ENCODE measurements at places on chromosomes 1 and 21.

DNA sequence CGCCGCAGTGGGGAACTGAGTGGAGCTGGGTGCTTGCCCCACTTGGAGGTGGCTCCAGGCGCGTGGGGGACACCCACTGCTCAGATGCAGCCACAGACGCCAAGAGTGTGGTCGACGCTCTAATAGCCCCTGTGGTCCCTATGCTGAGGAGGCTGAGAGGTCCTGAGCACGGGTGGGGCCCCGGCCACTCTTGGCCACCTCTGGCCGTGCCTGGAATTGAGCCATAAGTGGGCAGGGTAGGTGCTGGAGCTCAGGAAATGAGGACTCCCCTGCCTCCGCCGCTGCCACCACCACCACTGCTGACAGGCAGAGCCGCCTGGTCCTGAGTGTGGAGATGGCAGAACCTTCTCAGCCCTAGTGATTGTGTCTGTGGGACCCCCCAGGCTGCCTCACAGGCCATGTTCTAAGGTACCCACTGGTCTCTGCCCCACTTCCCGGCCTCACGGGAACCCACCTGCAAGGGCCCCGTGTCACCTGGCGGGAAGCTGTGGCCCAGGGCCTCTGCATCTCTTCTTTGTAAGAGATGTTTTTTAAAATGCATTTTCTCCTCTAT lies 34.6 kb upstream of the DIP2A start:
- DNase-seq: peak; percentile 37

DNA sequence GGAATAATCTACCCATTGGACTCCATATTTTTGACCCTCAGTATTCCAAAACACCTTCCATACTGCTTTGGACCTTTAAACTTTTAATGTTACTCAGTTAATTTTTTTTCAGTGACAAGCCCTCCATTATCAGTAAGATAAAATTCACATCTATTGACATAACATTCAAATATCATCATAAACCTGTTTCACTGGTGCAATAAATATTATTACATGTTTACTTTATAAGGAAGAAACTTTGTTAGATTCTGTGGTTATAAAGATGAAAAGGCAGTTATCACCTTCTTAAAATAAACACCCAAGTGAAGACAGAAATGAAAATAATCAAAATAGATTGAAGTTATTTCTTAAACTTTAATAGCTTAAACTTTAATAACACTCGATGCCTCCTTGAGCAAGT lies 758.5 kb upstream of the ADGRL2 start:
- no peak for DNase-seq

DNA sequence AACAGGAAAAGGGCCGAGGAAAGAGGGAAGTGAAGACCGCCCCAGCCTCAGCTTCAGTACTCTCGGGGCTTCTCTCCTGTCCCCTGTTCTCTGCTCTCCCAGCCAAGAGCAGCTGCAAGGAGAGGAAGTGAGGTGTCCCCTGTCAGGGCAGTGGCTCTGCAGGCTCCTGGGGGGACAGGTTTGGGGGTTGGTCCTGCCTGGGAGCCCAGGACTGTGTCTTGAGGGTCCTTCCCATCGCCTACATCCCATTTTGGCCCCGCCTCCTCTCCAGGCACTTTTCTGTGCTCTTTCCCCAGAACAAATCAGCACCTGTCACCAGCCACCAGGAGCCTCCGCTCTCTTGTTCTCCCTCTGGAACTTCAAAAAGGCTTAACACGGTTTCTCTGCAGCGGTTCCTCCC lies 82.6 kb downstream of the VWA5B1 start:
- DNase-seq: no peak

- DNase-seq: peak; percentile 31
Observed at GRCh38 chr21:33434770-33435360, 31.7 kb downstream of the IFNGR2 start.

GRCh38 chr1:228339059-228339704 lies 67.5 kb downstream of the TRIM11 start:
- no peak for DNase-seq

DNA sequence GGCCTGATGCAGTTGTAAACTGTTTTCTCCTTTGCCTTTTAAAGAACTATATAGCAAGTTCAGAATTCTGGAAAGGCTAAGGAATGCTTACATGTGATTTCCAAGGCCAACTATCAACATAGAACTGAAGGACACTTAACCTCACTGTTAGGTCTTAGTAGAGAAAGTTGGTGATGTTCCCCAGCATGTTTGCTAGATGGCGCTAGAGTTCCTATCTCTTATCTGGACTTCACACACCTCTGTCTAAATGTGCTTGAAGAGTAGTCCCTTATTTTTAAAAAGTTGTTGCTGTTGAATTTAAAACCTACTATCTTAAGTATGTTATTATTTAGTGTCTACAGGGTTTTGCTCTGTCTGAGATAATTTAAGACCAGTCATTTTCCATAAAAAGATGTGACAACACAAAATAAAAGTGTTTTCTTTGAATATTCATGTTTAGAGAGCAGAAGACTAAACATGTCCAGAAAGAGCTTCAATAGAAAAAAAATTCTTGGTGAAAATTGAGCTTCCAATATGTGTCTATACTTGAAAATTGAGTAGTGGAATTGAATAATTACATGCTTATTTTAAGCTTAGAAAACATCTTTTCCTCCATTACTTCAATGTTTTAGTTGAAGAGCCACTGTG lies 237.3 kb downstream of the S1PR1 start:
- no peak for DNase-seq

DNA sequence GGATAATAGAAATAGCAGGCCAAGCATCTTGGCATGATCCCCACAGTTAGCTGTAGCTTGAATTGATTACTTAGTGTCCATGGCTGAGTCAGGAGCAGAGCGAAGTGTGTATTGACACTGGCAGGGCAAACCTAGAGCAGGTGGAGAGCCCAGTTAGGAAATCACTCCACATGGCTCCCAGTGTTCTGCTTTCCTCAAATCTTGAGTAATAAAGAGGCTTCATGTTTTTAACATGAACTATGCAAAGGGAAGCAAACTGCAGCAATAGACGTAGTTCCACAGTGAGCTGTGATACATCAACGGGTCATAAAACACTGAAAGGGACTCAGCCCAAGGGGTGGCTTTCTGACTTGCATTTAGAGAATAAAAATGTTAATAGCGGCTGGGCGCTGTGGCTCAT lies 28.9 kb downstream of the RHEX start:
- no peak for DNase-seq

DNA sequence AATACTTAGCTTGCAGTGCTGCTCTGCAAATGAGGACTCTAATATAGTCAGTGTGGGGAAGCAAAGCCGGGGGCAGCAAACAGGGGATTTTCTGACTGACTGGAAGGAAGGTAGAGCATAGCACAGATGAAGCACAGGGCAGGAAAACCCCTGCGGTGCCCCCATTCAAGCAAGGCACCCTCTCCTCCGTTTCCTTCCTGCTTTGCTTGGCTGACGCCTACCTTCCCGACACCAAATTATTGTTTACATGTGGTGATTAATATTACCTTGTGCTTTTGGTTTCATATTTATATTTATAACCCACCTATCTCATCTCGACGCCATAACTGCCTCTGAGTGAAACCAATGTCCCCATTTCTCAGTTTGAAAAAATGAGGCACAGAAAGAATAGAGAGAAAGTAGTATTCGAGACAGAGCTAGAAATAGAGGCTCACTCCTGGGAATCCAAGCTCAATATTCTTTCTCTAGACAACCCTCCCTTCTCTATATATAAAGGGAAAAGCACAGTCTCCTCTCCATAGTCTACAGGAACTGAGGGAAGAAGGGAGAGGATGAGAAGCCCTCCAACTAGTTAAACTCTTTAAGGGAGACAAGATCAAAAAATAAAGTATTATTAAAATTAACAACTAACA lies 41.3 kb downstream of the PIK3C2B start:
- peak; percentile 66 for DNase-seq

- DNase-seq: no peak
Observed at GRCh38 chr21:44583800-44584147, 3.4 kb upstream of the KRTAP10-5 start.

GRCh38 chr1:16184557-16185303 lies 27.7 kb downstream of the ARHGEF19 start:
- DNase-seq: no peak

DNA sequence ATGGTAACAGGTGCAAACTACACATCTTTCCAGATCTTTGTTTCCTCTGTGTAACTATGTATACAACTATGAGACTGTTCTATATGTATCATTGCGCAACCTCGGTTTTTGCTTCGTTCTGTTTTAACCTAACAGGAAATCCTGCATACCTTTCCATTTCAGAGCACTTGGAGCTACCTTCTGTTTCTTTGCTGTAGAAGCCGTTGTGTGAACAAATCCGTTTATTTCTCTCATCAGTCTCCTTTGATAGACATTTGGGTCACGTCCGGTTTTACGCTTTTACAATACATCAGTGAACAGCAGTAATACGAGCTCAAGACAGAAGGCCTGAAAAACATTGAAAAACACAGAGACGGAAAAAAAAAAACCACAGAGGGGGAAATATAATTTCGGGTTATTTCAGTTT lies 10.5 kb downstream of the ATP5IF1 start:
- no peak for DNase-seq

DNA sequence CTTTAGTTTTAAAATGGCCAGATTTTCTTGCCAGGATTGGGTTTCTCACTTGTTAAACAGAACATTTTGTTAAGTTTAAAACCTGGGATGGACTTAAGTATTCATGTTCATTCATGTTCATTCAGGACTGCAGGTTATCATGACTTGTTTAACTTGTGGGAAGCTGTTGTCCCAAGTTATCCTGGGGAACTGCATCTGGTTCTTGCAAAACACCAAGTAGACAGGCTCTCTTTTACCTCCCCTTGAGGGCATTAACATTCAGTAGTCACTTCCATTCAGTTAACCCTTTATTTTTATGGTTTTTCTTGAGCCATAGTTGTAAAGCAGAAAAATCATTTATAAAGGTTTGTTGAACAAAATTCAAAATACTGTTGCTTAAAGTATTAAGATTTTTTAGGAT lies 8.1 kb downstream of the SOD1 start:
- no peak for DNase-seq

- no peak for DNase-seq
Observed at GRCh38 chr1:230818367-230818766, 50.0 kb downstream of the C1orf198 start.

GRCh38 chr1:117698398-117699160 lies 92.7 kb downstream of the TENT5C start:
- no peak for DNase-seq

- no peak for DNase-seq
Observed at GRCh38 chr1:168443899-168444298, 99.9 kb downstream of the XCL2 start.

DNA sequence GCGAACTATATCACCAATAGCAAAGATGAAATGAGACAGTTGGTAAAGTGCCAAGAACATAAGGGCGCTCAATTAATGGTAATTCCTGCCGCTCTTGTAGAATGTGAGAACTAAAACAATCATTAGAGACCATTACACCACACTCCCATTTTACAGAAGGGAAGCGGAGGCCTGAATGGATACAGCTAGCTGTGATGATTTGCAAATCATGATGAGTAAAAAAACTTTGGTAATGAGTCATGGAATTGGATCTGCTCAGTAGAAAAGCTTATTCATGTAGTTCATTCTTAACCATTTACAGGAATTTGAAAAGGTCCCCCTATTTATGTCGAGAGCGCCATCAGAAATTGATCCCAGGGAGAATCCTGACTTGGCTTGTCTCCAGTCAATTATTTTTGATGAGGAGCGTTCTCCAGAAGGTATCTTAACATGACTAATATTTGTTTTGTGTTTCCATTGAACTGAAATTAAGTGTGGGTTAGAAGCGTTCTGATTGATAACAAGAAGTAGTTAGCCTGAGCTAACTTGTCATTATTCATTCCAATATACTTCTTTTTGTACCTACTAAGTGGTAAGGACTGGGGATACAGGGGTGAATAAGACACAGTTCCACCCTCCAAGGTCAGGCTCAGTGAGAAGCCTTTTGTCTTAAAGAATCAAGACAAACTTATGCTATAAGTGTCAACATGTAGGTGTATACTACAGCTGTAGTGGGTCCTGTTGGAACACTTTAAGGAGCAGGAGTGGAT lies 812 bp downstream of the TTC4 start:
- no peak for DNase-seq

GRCh38 chr1:30151826-30152225 lies 571.6 kb downstream of the MATN1 start:
- DNase-seq: no peak

DNA sequence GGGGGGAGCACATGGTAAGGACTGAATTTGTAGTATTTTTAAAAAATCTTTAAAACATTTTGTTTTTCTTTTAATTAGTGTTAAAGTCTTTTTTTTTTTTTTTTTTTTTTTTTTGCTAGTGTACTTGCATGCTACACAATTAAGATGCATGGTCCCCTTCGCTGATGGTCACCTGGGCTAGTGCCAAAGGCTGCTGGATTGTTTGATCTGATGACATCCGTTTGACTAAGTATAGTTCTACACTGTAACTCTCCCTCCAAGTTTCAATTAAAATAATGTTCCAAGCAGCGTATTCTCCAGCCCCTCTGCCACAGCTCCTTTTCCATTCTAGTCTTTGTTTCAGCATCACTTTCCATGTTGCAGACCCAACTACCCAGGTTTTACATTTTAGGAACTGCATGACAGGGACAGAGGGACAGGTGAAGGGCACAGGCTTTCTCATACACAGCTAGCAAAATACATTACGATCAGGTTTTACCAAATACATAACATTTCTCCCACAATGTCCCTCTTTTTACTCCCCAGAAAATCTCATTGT lies 852 bp upstream of the RAVER2 start:
- no peak for DNase-seq

DNA sequence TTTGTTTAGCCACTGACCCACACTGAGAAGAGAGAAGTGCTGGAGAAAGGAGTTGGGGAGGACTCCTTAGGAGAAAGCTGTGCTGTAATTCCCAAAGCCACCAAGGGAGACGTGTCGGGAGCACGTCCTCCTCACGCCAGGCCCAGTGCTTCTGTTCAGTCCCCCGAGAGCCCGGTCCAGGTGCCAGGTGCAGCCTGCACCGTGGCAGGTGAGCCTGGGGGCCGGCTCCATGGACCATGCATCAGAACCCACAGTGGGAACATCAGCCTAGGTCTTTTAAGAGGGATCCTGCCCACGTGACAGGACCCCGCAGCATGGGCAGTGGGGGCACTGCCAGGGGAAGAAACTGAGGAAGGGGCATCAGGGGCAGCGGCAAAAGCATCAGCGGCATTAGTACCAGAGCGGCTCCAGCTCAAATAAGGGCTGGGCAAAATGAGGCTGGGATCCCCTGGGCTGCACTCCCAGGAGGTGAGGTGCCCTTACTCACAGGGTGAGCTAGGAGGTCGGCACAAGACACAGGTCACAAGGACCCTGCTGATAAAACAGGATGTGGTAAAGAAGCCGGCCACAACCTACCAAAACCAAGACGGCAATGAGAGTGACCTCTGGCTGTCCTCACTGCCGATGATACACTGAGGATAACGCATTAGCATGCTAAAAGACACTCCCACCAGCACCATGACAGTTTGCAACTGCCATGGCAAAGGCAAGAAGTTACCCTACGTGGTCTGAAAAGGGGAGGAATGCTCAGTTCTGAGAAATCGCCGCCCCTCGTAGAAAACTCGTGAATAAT lies 24.6 kb upstream of the PRDM15 start:
- no peak for DNase-seq

GRCh38 chr1:99766378-99766800 lies at the start of gene FRRS1:
Gene FRRS1 (minus strand): TSS chr1:99766635. CDS start chr1:99748768, 17,867 bp downstream.
- DNase-seq: peak; percentile 36

DNA sequence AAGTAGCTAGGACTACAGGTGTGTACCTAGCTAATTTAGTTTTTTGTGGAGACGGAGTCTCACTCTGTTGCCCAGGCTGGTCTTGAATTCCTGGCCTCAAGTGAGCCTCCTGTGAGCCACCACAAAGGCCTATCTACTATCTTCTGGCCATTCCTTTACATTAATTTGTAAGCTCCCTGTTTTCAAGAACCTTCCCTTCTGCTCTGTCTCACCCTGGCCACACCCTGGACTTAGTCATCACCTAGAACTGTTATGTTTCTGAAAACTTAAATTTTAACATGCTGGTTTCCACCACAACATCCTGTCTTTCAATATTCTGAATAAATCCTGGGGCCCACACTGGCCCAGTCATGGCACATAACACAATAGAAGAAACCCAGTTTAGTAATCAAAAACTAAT lies 4.9 kb upstream of the B4GALT3 start:
- DNase-seq: peak; percentile 58

Measured in stimulated activated naive CD8-positive, alpha-beta T cell treated with anti-CD3 and anti-CD28 coated beads, Interleukin-15, Interleukin-2, amounts not matched to agents 100 U/mL and 50 U/mL, for 24 hours (primary cell).